ENCODE measurements at places on chromosomes 2 and 18. TPM values are rescaled to one million over a fixed set of nuclear protein-coding genes. Genes with fewer than 3 reads are reported as not detected.

The APLF gene
- 6.1 TPM for total RNA-seq

The UGT1A10 gene
- total RNA-seq = not detected

The SLC40A1 gene
- total RNA-seq = 1.0 TPM

The TMEM198 gene
- under 0.01 TPM for total RNA-seq

The SLC39A6 gene
- total RNA-seq = 218 TPM

The UGT1A6 gene
- 43.0 TPM for total RNA-seq

The LRPPRC gene
- 50.4 TPM for total RNA-seq

The DSC2 gene
- total RNA-seq = 49.0 TPM

The ANKRD62 gene
- 0.13 TPM for total RNA-seq

The TMEM37 gene
- total RNA-seq = not detected

The RNF138 gene
- 18.2 TPM for total RNA-seq

The SPP2 gene
- not detected for total RNA-seq
